ENCODE measurements at places on chromosomes 5 and 9. TPM values are rescaled to one million over a fixed set of nuclear protein-coding genes. Genes with fewer than 3 reads are reported as not detected.

DNA sequence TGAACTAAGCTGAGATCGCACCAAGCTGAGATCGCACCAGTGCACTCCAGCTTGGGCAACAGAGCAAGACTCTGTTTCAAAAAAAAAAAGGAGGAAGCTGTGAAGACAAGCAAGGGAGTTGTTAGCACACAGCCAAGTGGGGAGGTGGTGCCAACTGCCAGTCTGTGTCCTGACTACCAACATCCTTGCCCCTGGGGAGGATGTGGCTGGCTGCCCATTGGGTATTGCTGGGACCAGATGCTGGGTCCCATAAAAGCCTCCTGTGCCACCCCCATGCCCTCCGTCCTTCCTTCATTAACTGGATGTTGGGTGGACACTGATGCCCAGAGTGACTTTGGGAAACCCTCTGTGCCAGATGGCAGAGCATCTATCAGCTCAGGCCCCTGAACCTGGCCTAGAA, 157.1 kb upstream of the COL5A1 start:
- DNase-seq: peak; percentile 8
- H3K4me3 ChIP-seq: no peak overlapping the region
- H3K27me3 ChIP-seq: peaks cover 22% of the 10 kb centered on the region
- H3K36me3 ChIP-seq: no peaks in the 10 kb centered on the region
- H3K4me1 ChIP-seq: peaks cover 9% of the 10 kb centered on the region

DNA sequence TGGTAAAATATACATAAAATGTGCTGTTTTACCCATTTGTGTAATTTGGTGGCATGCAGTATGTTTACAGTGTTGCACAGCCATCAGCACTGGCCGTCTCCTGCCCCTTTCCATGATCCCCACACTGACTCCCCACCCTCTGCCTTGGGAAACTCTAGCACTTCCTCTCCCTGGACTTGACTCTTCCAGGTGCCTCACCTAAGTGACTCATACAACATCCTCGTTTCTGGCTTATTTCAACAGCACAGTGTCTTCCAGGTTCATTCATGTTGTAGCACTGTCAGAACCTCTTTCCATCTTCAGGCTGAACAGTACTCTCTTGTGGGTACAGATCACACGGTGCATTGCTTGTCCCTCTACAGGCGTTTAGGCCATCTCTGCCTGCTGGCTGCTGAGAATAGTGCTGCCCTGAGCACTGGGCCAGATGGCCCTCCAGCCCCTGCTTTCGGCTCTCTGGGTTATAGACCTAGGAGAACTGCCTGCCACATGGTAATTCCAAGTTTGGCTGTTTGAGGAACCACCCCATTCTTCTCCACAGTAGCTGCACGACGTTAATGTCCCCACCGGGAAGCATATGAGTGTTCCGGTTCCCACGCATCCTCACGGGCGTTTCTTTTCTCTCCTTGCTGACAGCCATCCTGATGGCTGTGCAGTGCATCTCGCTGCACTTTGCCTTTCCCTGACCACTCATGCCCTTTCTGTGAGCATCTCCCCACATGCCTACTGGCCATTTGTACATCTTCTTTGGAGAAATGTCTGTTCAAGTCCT, 211.8 kb downstream of the FANCC start:
- no peaks in the 10 kb centered on the region for H3K27me3 ChIP-seq
- H3K36me3 ChIP-seq: peaks cover 20% of the 10 kb centered on the region
- peak overlapping the region; percentile 57 for H3K27ac ChIP-seq

OGN gene
- total RNA-seq: 19.2 TPM

WNT8A gene
- not detected for total RNA-seq

GRCh38 chr5:147290261-147290660, 55.4 kb downstream of the STK32A start:
- H3K36me3 ChIP-seq: no peaks in the 10 kb centered on the region
- H3K27ac ChIP-seq: peak overlapping the region; percentile 67
- no peak overlapping the region for H3K4me3 ChIP-seq
- peaks cover 7% of the 10 kb centered on the region for H3K4me1 ChIP-seq

GRCh38 chr9:134214386-134214765, 50.0 kb upstream of the RNU6ATAC start:
- DNase-seq: no peak
- H3K27ac ChIP-seq: peak overlapping the region; percentile 85
- H3K4me1 ChIP-seq: peaks cover 51% of the 10 kb centered on the region
- no peak overlapping the region for H3K4me3 ChIP-seq
- H3K27me3 ChIP-seq: no peaks in the 10 kb centered on the region
- H3K36me3 ChIP-seq: no peaks in the 10 kb centered on the region

GRCh38 chr5:77343165-77343564, 132.7 kb downstream of the PDE8B start:
- H3K4me1 ChIP-seq: no peaks in the 10 kb centered on the region
- no peak for DNase-seq
- H3K4me3 ChIP-seq: no peak overlapping the region
- H3K27ac ChIP-seq: no peak overlapping the region
- no peaks in the 10 kb centered on the region for H3K27me3 ChIP-seq

LCN1 gene
- not detected for total RNA-seq

- no peaks in the 10 kb centered on the region for H3K27me3 ChIP-seq
- peaks cover 28% of the 10 kb centered on the region for H3K36me3 ChIP-seq
- DNase-seq: no peak
- no peak overlapping the region for H3K27ac ChIP-seq
- no peak overlapping the region for H3K4me3 ChIP-seq
Observed at GRCh38 chr9:36250079-36250478, 8.2 kb downstream of the GNE start.

GRCh38 chr5:34439601-34440000, 216.5 kb upstream of the RAI14 start:
- H3K27me3 ChIP-seq: no peaks in the 10 kb centered on the region
- no peak overlapping the region for H3K27ac ChIP-seq
- H3K36me3 ChIP-seq: no peaks in the 10 kb centered on the region
- no peak overlapping the region for H3K4me3 ChIP-seq

GRCh38 chr5:15526413-15526812, 26.4 kb downstream of the FBXL7 start:
- H3K36me3 ChIP-seq: peaks cover 6% of the 10 kb centered on the region
- H3K27ac ChIP-seq: no peak overlapping the region
- peaks cover 57% of the 10 kb centered on the region for H3K4me1 ChIP-seq
- H3K27me3 ChIP-seq: no peaks in the 10 kb centered on the region
- DNase-seq: no peak
- H3K4me3 ChIP-seq: no peak overlapping the region

AFAP1L1 gene
- 40.6 TPM for total RNA-seq

- H3K4me1 ChIP-seq: peaks cover 12% of the 10 kb centered on the region
- H3K4me3 ChIP-seq: no peak overlapping the region
Observed at GRCh38 chr5:10384483-10384882, 31.0 kb downstream of the MARCHF6 start.

PCDH1 gene
- total RNA-seq: 16.1 TPM

- H3K4me3 ChIP-seq: no peak overlapping the region
- H3K27ac ChIP-seq: no peak overlapping the region
- no peaks in the 10 kb centered on the region for H3K27me3 ChIP-seq
- H3K36me3 ChIP-seq: peaks cover 14% of the 10 kb centered on the region
- H3K4me1 ChIP-seq: peaks cover 38% of the 10 kb centered on the region
- DNase-seq: no peak
Observed at GRCh38 chr9:2178034-2178734, 163.0 kb downstream of the SMARCA2 start.

GRCh38 chr9:71748280-71748743, 20.0 kb downstream of the CEMIP2 start:
- H3K4me3 ChIP-seq: no peak overlapping the region
- no peak overlapping the region for H3K27ac ChIP-seq
- H3K36me3 ChIP-seq: peaks cover 32% of the 10 kb centered on the region
- H3K4me1 ChIP-seq: peaks cover 8% of the 10 kb centered on the region
- DNase-seq: no peak

DNA sequence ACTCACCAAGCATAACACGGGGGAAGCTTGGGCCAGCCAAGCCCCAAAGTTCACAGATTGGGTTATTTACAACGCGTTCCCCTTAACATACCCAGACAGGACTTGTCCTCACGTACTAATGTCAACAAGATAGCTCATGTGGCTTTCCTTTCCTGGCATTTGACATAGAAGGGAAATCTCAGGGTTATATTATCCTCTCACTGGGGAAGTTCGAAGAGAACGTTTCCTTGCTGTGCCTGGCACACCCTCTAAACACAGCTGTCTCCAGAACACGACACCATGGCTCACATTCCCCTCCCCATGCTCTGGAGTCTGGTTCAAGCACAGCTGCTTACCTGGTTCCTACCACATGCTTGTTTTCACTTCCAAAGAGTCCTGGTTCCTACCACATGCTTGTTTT, 46.8 kb upstream of the OTULINL start:
- no peaks in the 10 kb centered on the region for H3K36me3 ChIP-seq
- H3K27ac ChIP-seq: no peak overlapping the region
- H3K27me3 ChIP-seq: peaks cover 4% of the 10 kb centered on the region
- DNase-seq: no peak

DNA sequence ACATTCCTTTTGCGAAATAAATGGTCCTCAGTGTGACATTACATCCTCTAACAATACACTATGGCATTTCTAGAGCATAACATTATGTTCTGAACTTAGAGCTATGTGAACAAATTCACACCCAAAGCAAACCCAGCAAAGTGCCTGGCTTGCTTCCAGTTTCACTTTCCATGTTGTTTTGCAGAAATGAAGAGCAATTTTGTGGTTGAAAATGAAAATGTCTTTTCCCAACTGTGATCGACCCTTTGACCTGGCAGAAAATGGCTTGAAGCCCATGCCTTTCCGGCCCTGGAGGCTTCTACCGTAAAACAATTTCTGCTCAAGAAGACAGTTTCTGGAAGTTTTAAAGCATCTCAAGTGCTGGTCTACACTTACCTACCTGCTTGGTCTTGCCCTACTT, 344.7 kb upstream of the RGMB start:
- H3K4me1 ChIP-seq: peaks cover 7% of the 10 kb centered on the region
- no peaks in the 10 kb centered on the region for H3K27me3 ChIP-seq
- H3K27ac ChIP-seq: no peak overlapping the region
- H3K36me3 ChIP-seq: no peaks in the 10 kb centered on the region

TMEM252 gene
- total RNA-seq: not detected

- no peak overlapping the region for H3K4me3 ChIP-seq
- no peaks in the 10 kb centered on the region for H3K27me3 ChIP-seq
- no peak for DNase-seq
- H3K36me3 ChIP-seq: no peaks in the 10 kb centered on the region
- H3K4me1 ChIP-seq: no peaks in the 10 kb centered on the region
Observed at GRCh38 chr9:20216438-20216837, 405.9 kb downstream of the MLLT3 start.

UBE2QL1 gene
- total RNA-seq: 25.5 TPM
